DMS79 (cell line): ENCODE measurements at places on chromosomes 2 and 18.
A peak's percentile ranks its signal among the peaks of the same experiment; 100 is the strongest.

GRCh38 chr18:70024829-70025228 lies 77.2 kb upstream of the CD226 start:
- DNase-seq = no peak

DNA sequence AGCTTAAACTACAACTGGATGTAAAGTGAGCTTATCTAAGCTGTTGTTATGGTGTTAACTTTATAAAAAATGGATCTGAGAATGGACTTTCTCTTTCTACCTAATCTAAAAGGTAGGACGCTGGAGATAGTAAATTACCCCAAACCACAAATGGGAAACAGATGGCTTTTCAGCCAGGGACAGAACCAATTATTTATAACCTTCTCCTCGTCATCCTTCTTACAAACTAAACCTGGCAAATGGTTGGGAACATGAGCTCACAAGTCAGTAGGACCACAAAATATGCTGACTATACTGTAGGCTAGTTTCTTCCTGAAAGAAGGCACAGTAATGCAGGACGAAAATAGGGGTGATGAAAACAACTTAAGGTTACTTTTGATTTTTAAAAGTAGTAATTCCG lies 32.7 kb upstream of the ZDBF2 start:
- DNase-seq = no peak

DNA sequence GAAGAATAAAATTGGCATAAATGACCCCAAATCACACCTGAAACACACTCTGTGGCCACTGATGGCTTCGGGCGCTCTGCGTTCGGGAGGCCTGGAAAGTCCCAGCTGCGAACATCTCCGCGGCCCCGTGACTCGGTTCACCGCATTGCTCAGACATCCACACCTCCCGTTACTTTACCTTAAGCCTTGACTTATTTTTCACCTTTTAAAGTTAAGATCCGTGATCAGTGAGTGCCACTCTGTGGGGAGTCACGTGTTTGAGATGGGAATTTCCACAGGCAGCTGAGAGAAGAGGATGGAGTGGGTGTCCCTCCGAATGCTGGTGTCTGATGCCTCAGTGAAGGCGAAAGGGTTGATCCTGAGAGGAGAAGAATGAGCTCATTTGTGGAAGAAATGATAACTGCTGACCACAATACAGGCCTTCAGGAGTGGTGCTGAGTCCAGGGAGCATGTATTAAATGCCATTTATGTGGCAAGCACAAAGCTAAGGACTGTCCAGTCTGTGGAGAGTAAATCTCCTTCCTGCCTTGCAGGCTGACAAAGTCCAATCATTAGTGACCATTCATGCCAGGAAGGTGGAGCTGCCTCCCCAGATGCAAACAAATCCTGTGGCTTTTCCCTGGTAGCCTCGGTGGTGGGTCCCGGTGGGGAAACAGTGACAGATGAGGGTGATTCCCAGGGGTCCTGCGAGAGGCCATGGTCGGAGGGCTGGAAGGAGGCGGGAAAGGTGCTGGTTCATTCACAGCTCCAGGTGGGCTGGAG lies 168.8 kb downstream of the RTP5 start:
- DNase-seq = no peak

GRCh38 chr18:73791081-73791480 lies 356.6 kb downstream of the FBXO15 start:
- DNase-seq = no peak

DNA sequence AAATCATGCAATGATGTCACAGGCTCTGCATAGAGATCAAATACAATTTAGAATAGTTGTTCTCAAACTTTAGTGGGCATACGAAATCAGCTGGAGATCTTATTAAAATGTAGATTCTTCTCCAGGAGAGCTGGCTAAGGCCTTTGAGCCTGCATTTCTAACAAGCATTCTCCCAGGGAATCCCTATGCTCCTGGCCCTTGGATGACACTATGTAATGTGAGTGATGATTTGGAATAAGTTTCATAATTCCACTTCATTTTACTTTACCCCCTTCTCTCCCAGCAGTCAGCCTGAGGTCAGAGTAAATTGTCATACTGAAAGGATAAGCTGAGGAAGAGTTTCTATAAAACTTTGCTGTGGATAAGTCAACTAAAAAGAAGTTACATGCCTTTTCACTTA lies 189.1 kb downstream of the UBE2E3 start:
- DNase-seq = no peak

DNA sequence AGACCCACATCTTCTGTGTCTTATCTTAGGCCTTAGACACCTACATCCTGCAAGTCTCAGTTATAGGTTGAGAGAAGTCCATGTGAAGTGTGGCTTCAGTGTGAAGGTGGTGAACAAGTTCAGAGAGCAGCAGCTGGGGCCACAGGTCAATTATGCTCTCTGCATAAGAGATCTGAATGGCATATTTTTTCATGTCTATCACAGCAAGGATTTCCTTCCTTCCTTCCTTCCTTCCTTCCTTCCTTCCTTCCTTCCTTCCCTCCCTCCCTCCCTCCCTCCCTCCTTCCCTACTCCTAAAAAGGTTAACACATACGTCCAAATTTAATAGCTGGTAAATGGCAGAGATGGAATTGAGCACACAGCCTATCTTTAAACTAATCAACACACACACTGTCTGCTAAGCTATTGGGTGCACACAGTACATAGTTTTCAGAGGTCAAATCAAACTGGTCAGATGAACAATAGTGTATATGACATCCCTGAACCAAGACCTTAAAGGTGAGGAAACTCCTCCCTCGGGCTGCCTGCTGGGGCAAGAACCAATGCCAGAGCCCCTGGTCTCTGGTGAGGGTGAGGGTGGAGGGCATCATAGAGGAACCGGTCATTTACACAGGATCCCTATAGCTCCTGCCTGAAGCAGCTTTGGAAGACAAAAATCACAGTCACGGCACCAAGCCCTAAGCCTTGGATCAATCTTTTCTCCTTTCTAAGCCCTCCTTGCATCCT lies 240.9 kb downstream of the ICOS start:
- no peak for DNase-seq

- peak; percentile 34 for DNase-seq
These were observed 52.1 kb downstream of the CYRIA start for GRCh38 chr2:16613539-16614011.

DNA sequence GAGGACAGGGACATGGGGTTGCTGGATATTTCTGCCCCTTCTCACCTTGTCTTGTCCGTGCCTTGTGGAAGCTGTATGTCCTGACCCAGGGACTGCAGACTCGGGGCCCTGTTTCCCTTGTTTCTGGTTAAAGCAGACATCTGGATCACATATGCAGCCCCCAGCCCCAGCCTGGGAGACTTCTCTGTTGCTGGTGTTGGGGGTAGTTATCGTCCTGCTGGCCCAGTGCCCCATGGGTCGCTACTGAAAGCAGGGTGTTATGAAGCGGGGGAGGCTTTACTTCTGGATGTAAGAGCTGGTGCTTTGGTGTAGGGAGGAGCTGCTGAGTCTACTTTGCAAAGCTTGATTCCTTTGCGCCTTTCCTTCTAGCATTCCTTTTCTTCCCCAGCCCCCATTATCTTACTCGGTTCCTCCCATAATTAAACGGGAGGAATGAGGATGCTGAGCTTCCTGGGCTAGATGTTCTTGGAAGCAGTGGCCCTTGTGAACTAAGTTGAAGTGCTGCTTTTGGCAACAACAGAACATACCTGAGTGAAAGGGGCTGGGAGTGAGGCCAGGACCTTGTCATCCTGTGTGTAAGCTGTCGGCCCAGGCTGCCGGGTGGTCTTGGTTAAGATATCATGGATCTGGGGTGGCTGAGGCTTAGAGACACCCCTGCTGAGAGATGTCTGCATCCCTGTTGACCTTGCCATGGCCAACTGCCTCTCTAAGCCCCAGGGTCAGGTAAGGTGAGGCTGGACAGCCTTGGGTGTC lies 3.4 kb downstream of the TET3 start:
- DNase-seq = no peak

DNA sequence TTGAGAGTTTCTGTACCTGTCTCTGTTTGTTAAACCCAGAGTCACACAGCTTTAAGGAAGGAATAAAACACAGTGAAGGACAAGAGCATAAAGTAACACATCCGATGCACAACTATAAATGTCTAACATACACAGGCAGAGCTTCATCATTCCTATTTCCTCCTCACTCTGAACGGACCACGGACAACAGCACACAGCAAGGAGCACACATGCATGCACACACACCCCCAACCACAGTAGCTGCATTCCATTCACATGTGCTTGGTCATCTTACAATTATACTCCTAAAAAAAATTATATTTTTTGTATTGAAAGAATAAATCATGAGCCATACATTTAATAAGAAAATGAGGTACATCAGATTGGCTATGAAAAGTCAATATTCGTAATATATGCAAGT lies 58.3 kb downstream of the ID2 start:
- no peak for DNase-seq

DNA sequence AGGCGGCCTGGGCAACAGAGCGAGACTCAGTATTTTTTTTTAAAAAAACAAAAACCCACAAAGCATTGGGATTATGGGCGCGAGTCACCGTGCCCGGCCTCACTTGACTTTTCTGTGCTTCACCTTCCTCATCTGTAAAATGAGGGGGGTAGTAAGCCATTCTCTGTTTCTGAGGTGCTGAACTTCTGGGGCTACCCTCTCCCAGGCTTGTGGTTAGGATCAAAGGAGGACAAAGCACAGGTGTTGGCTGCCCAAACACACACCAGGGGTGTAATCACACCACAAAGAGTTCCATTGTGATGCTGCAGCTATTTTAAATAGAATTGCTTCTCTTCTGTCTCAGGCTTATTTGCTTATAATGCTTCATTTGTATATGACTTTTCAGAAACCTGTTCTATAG lies 35.8 kb upstream of the INHBB start:
- no peak for DNase-seq

GRCh38 chr2:150127995-150128394 lies 359.5 kb downstream of the RND3 start:
- no peak for DNase-seq

GRCh38 chr2:215049341-215049740 lies 89.1 kb downstream of the ABCA12 start:
- DNase-seq = no peak
